AG10803 (cell line): ENCODE measurements at places on chromosomes 7 and 10.

DNA sequence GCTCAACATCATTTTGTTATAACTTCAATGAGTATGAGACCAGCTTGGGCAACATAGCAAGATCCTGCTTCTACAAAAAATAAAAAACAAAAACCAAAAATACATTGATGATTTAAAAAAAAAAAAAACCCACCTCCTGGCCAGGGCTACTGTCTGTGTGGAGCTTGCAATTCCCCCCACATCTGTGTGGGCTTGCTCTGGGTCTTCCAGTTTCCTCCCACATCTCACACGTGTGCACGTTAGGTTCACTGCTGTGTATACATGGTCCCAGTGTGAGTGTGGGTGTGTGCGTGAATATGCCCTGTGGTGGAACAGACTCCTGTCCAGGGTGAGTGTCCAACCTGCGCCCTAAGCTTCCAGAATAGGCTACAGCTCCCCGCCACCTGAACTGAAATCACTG is 41.6 kb downstream of the ATE1 start:
- DNase-seq = no peak

GRCh38 chr7:43616977-43617376 is 34.1 kb downstream of the STK17A start:
- DNase-seq = no peak

GRCh38 chr7:122290476-122290875 is 14.1 kb downstream of the FEZF1 start:
- no peak for DNase-seq

DNA sequence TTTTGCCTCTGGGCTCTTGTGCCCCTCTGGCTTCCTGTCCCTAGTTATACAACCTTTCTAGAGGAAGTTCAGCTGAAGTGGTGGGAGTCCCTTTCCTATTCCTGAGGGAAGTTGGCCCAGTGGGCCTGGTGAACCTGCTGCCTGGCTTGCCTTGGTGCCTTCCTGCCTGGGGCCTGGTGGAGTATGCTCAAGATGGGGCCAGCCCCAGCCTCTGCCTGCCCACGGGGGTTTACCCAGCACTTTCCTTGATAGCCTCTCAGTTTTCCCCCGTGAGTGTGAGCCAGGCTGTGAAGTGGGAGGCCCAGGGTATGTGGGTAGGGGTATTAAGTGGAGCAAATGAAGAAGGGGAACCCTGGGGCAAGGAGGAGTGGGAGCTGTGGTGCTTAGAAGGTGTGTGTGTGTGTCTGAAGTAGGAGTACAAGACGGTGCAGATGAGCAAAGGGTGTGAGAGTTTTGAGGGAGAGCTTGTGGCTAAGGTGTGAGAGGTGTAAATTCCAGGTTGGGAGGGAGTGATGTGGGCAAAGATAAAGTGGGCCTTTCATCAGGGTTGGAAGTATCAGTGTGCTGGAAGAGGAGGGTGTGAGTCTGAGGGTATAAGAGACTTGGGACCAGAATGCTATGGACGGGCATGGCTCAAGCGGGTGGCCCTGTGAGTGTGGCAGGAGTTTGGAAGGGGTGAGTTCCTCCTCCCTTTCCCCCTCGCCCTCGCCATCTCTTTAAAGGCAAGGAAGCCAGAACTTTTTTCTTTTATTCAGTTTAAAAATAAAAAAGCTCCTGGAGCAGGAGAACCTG is 10.9 kb upstream of the PAX2 start:
- DNase-seq = no peak

DNA sequence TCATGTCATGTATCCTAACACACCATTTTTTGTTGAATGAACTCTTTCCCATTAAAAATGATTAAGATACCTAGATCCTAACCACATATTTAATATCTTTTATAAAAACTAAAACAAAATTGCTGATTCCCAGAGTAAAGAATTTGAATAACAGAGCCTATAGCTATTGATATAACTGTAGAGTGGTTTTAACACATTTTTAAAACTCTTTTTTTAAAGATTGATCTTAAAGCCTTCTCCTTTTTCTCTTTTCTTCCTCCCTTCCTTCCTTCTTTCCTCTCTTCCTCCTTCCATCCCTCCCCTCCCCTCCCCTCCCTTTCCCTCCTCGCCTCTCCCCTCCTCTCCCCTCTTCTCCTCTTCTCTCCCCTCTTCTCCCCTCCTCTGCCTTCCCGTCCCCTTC is 605.4 kb upstream of the FZD8 start:
- no peak for DNase-seq

DNA sequence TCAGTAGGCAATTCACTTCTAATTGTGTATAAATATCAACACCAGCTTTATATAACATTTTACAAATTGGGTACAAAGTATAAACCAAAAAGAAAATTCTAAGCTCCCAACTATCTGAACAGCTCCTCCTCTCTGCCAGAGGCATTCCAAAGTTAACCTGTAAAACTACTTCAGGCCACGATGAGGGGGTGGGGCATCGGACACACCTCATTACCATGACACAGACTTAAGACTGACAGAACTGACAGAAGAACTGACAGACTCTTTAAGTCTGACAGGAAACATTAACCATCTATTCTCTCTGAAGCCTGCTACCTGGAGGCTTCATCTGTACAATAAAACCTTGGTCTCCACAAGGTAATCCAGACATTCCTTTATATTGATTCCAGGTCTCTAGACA is 12.3 kb downstream of the ESYT2 start:
- DNase-seq = no peak

GRCh38 chr10:73899423-73899822 is 11.5 kb upstream of the PLAU start:
- peak; percentile 90 for DNase-seq

DNA sequence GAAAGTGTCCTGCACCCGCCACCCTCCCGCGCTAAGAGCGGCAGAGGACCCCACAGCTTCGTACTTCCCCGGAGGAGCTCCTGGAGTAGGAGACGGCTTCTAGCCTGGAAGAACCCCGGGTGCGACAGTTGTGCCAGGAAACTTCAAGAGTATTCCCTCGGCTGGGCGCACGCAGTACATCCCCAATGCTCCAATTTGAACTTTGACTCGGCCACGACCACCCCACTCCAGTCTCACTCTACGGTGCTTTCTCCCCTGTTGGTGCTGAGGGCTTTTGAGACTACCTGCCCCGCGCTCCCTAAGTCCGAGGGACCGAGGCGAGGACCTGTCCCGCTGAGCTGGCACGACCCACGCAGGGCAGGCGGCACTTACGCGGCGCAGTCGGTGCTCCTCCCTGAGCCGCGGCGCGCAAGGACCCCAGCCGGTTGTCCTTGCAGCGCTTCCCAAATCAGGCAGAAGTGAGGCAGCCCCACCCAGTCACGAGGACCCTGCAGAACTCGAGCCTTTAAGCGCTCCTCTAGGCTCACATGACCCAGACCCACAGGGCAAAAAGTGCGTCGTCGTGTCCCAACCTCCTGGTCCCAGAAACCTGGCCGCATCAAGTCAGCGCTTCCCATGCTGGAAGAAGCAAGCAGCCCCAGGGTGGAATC is at the start of gene CPVL:
TSS of gene CPVL (minus strand) at position 481 of the 650 bp plus-strand sequence. CDS start 25,476 bp downstream, outside the sequence.
- no peak for DNase-seq

DNA sequence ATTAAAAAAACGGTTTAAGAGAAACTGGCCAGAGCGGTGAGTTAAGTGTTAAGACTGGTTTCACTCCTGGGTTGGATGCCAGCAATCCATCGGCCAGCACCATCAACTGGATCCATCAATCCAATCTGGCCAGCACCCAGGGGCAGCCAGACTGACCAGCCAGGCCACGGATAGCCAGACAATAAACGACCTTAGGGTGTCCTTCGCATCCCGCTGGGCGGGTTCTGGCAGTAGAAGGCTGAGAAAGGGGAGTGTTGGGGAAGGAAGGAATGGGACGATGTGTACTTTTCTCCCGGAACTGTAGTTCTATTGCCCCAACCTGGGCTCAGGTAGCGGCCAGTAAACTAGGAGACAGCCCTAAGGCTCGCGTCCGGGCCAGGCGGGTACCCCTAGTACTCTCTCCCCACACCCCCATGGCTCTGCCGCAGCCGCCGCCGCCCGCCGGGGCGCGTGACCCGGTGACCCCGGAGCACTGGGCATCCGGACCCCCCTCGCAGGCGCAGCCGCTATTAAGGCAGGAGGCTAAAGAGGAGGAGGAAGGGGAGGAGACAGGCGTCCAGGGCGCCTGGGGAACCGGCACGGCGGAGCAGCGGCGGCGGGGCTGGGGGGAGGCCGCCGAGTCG is at the start of gene CASD1:
TSS of gene CASD1 (plus strand) at position 546 of the 623 bp plus-strand sequence. CDS start 276 bp downstream, outside the sequence.
- DNase-seq = peak; percentile 31

- DNase-seq = peak; percentile 42
These were observed 72.1 kb upstream of the LYZL2 start for GRCh38 chr10:30701451-30702173.
